GM13977 (cell line): ENCODE measurements at places on chromosomes 5 and 9.

- no peak for DNase-seq
These were observed 60.9 kb upstream of the IL17B start for GRCh38 chr5:149439899-149440542.

DNA sequence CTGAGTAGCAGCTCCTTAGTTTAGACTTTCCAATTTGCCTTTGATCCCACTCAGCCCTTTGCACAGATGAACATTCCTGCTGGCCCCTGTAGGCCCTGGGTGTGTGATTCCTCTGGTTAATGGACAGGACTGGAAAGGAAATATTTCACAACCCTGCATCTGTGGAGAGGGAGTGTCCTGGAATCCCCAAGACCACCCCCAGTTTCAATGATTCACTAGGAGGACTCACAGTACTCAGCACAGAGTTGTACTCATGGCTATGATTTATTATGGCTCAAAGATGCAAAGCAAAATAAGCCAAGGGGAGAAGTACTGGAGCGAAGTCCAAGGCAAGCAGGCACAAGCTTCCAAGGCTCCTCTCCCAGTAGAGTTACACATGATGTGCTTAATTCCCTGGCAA is 42.4 kb upstream of the TJP2 start:
- no peak for DNase-seq

- no peak for DNase-seq
These were observed 36.7 kb downstream of the MTREX start for GRCh38 chr5:55344392-55344992.

GRCh38 chr5:62661126-62661525 is 82.5 kb downstream of the LRRC70 start:
- DNase-seq: no peak

DNA sequence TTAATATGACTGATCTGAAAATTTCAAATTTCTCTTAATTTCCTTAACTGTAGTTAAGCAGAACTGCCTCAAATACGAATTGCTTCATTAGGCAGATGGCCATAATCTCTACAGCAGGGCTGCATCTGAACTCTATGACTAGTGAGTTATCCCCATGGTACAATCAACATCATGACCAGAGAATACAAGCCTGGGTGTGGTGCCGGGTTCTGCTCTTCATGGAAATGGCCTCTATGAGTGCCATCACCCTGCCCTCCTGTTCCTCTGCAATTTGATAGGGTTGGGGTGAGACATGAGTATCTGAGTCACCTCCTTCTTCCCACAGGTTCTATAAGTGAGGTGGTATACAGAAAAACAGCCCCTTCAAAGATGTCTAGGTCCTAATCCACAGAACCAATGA is 235.9 kb downstream of the AP3B1 start:
- no peak for DNase-seq

- no peak for DNase-seq
These were observed 4.5 kb upstream of the PCA3 start for GRCh38 chr9:76759732-76760131.

DNA sequence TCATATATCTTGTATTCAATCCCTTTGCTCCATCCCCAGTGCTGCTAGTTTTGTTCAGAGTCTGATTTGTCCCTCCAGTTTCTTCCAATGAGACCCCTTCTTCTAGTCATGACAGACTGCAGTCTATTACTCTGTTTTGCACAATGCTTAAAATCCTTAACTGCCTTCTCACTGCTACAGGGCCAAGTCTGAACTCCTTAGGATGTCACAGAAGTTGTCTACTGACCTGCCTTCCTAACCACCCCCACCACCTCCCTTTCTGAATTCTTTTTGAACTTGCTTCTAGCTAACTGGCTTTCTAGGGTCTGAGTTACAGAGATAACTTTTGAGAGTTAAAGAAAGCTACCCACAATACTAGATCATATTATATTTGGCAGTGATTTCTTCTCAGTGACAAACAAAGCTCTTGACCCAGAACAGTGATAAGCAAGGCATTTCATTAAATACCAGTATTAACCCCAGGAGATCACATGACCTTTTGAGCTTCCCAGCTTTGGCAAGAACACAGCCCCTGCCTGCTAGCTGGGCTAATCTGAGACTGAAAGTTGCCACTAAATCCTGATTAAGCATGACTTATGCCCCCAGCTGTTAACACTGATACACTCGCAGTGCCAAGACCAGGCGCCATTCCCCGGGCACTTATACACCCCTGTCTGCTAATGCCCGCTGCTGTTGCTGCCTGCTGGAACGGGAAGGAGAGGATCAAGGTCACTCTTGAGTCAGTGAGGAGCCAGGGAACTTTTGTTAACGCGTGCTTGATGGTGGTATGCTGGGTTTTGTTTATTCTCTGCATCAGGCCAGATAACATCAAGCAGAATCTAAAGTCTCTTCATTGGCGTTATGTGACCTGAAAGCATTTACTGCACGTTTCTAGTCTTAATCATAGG is 36.4 kb upstream of the ADAMTSL1 start:
- no peak for DNase-seq

GRCh38 chr5:122263352-122264030 is 48.5 kb upstream of the SNCAIP start:
- DNase-seq: no peak

DNA sequence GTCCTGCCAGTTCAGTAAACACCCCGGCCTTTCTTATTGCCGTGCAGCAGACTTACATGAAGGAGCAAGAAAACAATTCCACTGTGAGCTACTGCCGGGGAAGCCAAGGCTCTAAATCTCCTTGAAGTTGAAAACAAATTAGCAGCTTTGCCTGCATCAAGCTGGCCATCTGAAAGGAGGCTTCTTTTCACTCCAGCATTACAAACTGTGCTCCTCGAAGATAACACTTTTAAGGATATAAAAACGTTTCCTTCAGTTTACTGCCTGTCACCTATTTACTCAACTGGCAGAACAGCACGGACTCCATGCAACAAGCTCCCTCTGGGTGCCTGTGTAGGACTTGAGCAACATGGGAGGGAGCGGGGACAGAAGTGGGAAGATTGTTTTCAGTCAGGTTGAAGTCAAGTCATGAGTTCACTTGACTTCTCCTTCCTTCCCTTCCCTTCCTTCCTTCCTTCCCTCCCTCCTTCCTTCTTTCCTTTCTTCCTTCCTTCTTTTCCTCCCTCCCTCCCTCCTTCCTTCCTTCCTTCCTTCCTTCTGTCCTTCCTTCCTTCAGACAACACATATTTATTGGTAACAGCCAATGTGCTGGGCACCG is 67.4 kb downstream of the ZNF608 start:
- DNase-seq: no peak

GRCh38 chr9:2043243-2043642 is 28.1 kb downstream of the SMARCA2 start:
- DNase-seq: no peak

DNA sequence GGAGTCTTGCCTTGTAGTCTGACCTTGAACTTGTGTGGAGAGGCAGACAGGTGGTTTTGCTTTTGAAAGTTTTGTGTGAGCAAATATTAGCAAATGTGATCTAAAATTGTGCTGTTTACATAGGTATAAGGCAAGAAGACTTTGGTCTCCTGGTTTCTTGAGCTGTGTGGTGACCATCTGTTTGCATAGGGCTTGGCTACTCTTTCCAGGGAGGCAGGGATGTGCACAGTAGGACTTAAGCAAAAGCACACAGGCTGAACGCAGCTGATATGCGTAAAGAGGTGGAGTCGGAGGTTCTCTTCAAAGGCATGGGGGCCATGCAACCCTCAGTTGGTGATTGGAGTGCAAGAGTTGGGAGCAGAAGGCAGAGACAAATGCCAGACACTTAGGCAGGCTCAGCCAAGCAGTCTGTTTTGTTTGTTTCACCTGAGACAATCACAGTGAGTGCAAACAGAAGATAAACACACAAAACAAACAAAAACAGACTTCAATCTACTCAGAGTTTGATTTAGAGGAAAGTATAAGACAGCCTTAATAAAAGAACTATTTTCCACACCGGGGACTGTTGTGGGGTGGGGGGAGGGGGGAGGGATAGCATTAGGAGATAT is 744.2 kb downstream of the MTRR start:
- no peak for DNase-seq

DNA sequence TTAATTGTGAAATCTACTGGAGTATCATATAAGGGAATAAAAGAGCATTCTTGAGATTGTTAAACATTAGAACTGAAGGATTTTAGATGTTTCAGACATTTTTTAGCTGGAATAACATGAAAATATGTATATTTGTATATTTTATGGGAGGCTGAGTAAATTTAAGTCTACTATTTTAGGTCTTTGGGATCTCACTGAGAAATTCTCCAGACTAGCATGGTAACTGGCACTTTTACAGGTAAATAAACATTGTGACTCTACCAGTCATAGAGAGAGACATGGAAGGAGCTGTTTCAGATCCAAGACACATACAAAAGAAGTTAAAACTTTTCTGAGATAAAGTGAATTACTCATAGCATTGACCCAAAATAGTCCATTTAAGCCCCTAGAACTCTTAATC is 59.4 kb downstream of the NDUFAF2 start:
- DNase-seq: no peak

GRCh38 chr9:120556775-120557174 is 23.2 kb downstream of the CDK5RAP2 start:
- DNase-seq: no peak

DNA sequence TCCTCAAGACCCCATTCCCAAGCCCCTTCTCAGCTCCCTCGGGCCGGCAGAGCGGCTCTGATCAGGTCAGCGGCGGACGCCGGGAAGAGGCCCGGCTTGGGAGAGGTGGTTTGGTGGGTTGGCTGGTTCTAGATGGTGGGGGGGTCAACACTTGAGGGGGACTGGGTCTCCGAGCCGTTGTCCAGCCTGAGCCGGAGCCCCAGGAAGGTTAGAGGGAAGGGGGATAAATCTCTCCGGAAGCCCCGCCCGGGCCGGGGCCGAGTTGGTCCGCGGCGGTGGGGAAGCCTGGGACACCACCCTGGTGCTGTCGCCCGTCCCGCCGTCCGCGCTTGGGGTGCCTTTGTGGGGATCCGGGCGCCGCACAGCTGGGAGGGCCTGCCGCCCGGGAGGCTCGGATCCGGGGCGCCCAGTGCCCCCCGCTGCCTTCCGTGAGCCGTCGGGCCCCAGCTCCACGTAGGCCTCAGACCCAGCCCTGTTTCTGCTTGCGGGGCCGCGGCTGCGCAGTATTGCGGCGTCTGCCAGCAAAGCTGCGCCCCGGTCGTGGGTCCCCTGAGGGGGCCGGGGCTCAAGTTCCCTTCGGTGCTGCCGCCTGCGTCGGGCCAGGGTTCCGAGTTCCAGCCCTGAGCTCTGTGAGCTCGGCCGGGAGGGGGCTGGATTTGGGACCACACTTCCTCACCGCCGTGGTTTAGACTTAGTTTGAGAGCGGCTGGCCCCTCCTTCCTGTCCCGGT is 542 bp upstream of the TRIM52 start:
- DNase-seq: peak; percentile 71

DNA sequence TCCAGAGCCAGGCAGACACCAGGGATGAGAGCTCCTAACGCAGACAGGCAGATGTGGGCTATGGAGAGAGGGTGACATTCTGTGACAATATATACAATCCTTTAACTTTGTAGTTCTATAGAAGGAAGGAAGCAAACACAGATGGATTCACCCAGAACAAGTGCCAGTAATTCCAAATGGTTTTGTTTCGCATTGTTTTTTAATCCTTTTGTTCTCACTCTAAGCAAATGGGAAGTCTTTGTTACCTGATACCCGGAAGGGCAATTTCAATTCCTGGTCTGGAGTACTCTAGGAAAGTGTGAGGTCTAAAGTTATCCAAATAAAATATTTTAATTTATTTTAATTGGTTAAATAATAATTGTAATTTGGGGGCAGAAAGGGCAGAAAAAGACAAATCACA is 2.5 kb downstream of the FRMD3 start:
- no peak for DNase-seq

GRCh38 chr5:114953565-114953964 is 216.1 kb downstream of the TRIM36 start:
- DNase-seq: no peak

GRCh38 chr5:38447786-38448185 is 108.7 kb downstream of the LIFR start:
- DNase-seq: no peak

GRCh38 chr9:76521906-76522305 is 62.9 kb downstream of the GCNT1 start:
- no peak for DNase-seq

DNA sequence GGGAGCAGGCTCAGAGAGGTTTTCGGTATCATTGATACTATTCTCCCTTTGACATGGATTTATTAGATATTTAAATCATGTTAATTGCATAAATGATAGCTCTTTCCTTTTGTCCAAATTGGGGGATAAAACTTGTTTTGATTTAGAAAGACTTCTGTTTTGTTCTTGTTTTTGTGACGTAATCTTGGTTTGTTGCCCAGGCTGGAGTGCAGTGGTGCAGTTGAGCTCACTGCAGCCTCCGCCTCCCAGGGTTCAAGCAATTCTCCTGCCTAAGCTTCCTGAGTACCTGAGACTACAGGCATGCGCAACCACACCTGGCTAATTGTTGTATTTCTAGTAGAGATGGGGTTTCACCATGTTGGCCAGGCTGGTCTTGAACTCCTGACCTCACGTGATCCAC is 7.1 kb downstream of the MAT2B start:
- no peak for DNase-seq

GRCh38 chr5:65624025-65624570 is at the start of gene TRIM23:
Gene TRIM23 (minus strand): TSS chr5:65624333. CDS start chr5:65624274, 59 bp downstream.
- DNase-seq: peak; percentile 85

DNA sequence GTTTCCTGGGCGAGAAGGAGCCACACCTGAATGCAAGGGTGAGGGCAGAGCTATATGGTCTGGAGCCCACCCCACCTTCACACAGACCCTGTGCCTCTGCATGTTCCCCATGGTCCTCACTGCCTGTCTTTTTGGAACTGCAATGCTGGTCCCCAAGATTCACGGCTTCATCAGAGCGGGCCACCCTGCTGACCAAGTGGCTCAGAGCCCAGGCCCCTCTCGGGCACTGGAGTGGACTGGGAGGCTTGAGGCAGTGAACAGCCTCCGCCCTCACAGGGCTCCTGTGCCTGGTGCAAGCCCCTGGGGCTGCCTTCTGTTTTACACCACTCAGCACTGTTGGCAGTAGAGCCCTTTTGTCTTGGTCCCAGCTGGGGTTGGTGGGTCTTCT is 143.2 kb downstream of the CACNA1B start:
- no peak for DNase-seq

DNA sequence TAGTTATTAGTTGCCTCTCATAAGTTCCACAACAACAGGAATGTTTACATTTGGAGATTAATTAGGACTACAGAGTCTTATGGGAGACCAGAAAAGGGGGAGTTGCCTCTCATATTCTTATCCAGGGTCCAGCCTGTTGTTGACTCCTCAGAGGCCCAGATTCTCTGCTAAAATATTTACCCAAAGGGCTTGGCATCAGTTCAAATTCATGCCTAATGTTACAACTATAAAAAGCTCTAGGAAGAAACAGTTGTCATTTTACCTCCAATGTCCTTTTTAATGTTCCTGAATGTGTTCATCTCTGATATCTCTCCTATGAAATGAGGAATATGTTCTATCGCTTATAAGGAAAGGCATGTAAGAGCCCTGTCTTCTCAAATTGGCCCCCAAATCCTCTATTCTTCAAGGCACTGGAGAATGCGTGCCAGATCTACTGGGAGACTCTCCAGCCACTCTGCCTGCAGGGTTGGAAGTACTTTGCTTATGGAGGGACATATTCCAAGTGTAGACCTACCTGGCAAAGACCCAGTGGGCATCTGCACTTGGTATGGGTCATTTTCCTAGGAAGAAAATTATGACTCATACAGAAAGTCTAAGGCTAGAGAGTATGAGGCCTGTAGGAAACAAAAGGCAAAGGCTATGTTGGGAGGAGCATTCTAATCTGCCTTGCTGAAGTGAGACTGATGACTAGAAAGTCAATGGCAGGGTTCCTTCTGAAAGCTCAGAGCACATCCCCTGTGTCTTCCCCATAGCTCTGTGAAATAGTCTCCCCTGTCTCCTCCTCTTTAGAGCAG is 192.6 kb downstream of the ESM1 start:
- no peak for DNase-seq
